ENCODE measurements at places on chromosomes 1 and 21.
A peak's percentile ranks its signal among the peaks of the same experiment; 100 is the strongest.

DNA sequence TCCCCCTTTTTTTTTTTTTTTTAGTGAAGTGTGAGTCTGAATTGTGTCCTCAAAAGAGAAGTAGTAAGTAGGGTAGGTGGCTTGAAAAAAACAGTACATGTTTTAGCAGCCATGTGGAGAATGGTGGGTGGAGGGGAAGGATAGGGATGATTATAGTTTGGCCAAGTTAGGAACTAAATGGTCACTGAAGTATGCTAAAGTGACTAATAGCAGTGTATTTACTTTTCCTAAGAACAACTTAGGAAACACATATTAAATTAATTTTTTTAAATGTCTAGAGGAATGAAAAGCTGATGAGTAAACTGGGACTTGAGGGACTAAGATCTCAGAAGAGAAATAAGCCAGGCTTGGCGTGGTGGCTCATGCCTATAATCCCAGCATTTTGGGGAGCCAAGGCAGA is 55.5 kb downstream of the PLA2G4A start:
- DNase-seq, result no peak

GRCh38 chr1:50774759-50775351 is 185.2 kb downstream of the FAF1 start:
- no peak for DNase-seq

DNA sequence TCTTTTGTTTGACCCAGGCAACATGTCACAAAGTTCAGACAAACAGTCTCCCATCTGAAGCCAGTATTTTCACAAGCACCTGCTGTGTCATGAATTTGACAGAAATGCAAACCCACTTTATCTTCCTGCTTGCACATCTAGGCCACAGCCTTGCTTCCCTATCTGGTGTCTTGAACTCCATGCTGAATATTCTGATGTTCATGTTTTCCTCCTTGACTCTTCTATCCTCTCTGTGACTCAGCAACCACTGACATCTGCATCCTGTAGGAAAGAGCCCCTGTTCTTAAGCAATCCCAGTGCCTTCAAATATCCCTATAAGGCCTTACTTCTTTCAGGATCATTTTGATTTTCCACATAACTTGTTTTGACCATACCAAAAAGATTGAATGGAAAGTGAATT is 6.5 kb downstream of the CD55 start:
- no peak for DNase-seq

DNA sequence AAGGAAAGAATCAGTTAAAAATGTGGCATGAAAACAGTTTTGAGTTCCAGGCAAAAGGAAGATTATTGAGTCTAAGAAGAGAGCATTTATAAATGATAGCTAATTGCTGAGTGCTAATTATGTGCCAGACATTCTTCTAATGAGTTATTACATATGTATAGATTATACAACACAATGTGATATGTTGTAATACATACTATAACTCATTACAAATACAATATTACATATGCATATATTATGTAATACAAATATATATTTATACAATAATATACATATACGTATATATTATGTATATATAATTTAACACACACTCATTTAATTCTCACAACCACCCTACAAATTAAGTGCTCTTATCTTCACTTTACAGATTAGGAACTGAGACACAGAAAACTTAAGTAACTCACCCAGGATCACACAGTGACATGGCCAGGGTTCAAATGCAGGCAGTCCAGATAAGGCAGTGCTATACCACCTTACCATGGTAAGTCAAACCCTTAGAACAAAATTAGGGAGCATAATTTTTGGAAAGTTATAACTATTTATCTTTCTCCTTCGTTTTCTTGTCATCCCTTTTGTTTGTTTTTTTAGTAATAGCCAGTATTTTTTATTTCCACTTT is 4.0 kb downstream of the SORT1 start:
- no peak for DNase-seq

GRCh38 chr1:208496467-208497371 is 252.5 kb upstream of the PLXNA2 start:
- no peak for DNase-seq

GRCh38 chr1:8166406-8166805 is 140.3 kb upstream of the ERRFI1 start:
- DNase-seq, result no peak

DNA sequence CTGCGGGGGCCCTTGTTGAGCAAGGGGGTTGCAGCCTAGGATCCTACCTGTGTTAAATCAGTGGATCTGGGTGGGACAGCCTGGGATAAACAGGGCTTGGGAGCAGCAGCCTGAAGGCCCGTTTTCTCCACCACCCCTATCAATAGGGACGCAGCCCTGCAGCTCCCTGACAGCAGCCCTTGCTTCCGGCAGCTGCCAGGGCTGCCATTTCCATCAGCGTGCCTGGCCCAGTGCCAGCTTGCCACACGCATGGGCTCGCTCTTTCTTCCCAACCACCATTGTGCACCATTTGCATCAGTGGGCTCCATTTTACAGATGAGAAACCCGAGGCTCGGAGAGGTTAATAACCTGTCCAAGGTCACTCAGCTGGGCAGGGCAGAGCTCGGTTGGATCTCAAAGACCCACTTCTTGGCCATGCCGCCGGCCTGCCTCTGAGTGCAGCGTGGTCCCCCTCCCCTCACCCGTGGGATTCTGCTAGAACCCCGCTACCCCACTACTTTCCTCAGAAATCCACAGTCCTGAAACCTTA is 3.8 kb downstream of the WNT4 start:
- DNase-seq, result no peak

DNA sequence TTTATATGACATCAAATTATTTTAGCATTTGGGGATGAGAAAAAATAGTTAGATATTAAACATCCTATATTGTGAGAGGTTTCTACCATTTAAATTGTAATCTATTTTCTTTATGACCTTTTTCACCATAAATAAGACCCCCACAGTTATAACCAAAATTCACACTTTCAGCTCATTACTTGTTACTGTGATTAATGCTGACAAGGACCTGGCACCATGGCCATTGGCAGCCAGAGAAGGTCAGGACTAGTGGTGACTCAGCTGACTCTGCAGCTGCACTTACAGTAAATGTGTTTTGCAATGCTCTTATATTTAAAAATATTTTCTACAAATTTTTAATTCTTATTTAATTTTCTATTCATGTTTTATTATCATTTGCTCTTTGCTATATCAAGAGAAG is 133.3 kb upstream of the C1orf105 start:
- DNase-seq, result no peak

DNA sequence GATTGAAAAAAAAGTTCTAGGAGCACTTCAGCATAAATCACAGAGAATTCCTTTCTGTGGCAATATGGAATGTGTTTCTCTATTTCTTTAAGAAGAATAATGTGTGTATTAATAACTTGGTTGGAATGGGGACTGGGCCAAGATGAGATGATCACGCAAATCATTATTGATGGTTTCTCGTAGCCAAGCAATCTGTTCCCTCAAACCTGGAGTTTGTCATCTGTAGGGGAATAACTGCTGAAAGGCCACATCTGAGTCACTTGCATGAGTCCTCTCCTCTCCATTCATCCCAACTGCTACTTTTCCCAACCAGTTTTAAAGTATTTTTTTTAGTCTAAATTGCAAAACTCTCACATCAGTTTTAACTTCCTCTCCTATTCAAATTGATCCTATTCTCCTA is 480.4 kb downstream of the PLPP3 start:
- no peak for DNase-seq

DNA sequence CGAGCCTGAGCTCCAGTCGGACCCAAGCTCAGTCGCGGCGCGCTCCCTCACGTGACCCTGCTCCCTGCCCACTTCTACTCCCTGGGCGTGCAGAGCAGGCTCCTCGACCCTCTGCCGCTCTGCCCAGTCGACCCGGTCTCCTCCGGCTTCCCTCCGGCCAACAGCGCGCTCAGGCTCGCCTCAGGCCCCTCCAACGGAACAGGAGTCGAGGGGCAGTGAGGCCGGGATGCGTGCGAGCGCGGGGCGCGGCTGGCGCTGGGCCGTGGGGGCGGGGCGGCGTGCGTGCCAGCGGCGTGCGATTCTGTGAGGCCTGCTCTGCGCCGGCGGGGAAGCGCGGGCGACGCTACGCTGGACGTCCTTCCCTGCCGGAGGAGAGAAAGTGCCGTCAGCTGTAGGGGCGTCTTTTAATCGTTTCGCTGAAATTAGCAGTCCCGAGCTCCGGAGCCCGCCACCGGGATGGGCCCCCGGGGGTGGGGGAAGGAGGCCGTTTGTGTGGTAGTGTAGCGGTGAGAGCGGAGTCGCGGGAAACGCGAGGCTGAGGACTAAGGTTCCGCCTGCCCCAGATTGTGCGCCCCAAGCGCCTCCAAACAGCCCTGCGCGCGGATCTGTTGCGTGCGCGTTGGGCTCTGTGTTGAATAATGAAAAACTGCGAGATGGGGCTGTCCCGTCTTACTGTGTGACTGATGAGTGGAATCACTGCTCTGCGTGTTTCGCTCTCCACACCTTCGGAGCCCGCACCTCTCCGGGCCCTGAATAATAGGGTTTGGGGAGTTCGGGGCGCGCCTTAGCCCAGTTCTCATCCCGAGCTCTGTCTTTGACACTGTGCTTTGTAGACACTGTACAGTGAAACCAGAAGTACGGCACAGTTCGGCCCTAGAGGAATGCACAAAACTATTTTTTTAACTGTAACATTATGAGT is at the start of gene ACBD6:
Gene ACBD6 (minus strand): TSS at position 217 of the 919 bp plus-strand sequence. CDS start 311 bp downstream, outside the sequence.
- peak; percentile 74 for DNase-seq

- no peak for DNase-seq
Measured at GRCh38 chr1:77506771-77507170, 175.7 kb downstream of the ZZZ3 start.

DNA sequence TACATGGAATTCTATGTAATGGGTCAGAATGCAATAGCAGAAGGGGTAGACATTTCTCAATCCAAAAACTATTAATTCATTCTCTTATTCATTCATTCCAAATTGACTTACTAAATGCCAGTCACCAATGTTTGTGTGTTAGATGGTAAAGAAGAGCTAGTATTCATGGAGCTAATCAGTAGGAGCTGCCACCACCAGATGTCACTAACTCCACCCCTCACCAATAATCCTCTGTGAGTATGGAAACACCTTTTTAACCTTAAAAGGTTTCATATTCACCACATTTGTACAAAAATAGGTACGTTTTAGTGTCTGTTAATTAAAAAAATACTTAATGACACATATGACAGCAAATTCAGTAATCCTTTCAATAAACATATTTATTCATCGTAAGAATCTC is 131.8 kb upstream of the PKN2 start:
- no peak for DNase-seq

DNA sequence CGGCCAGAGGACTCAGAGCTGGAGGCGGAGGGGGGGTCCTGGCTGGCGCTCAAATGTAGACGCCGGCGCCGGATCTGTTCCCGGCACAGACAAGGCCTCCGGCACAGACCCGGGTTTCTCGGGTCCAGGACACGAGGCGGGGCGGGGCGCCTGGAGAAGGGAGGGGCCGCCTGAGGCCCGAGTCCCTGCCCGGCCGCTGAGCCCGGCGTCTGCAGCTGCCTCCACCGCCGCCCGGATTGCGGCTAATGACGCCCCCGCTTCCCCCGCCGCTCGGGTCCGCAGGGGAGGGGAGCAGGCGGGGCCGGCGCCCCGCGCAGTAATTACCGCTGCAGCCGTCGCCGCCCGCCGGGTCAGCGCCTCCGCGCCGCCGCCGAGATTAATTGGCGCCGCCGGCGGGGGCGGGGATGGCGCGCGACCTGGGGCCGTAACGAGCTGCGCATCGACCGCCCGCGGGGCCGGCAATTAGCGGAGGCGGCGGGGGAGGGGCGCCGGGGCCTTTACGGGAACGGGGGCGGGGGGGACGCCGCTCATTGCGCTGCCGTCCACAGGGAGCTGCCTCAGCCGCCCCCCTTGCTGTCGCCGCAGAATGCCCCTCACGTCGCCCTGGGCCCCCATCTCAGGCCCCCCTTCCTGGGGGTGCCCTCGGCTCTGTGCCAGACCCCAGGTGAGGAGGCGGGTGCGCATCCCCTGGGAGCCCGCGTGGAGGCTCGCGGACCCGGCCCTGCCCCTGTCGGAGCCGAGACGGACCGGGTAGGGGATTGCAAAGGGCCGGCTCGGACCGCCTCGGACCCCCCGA is 17.3 kb downstream of the NOC2L start:
- DNase-seq, result no peak

- DNase-seq, result no peak
Measured at GRCh38 chr1:240503036-240503435, 108.9 kb downstream of the GREM2 start.

DNA sequence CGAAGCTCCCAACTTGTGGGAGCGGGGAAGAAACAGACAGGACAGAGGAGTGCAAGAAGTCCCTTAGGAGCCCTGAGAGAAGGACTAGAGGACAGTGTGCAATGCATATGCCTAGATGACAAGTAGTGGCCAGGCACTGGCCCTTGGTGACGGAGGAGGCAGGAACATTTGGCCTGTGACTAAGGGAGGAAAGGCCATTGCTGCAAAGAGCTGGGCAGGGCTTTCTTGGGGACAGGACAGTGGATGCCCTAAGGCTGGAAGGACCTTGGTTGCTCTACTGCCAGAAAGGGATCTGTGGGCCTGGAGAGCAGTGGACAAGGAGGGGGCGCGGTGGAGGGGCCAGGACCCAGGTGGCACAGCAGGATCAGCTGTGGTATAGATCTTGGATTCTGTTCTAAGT is 481.3 kb downstream of the CAMTA1 start:
- no peak for DNase-seq

GRCh38 chr1:234975941-234976860 is 152.4 kb downstream of the TOMM20 start:
- DNase-seq, result no peak

- no peak for DNase-seq
Measured at GRCh38 chr1:5779608-5780323, 212.5 kb downstream of the NPHP4 start.

DNA sequence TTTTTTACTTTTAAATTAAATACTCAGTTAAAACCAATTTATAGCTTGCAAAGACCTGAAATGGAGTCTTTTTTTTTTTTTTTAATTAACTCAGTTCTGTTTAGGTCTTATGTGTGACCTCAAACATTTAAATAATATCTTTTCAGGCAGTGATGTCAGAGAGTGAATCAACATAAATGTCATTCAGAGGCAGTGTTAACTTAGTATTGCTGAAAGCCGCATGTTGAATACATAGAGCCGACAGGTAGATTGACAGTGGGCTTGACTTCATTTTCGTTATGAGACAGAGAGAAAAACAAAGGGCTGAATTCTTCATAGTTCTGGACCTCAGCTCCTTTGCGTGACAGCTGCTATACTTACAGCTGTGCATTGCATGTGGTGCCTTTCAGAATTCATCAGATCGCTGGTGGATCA is 51.5 kb downstream of the PRDM2 start:
- DNase-seq, result no peak

GRCh38 chr1:183230413-183230812 is 44.3 kb downstream of the LAMC2 start:
- DNase-seq, result no peak

- no peak for DNase-seq
Measured at GRCh38 chr1:116466810-116467557, 93.9 kb downstream of the ATP1A1 start.

GRCh38 chr1:166383635-166384346 is 217.0 kb upstream of the FAM78B start:
- no peak for DNase-seq
